MG63 (cell line): ENCODE measurements at places on chromosomes 1 and 21. TPM values are rescaled to one million over a fixed set of nuclear protein-coding genes. Genes with fewer than 3 reads are reported as not detected.

LCK gene
- not detected in 2 replicates for total RNA-seq

GRCh38 chr1:113934006-113934405, 4.9 kb downstream of the HIPK1 start:
- DNase-seq: no peak

PLCH2 gene
- total RNA-seq: not detected in 2 replicates

RHCE gene
- 0.36 TPM in 1 of 2 replicates, not detected in the other for total RNA-seq

GRCh38 chr1:43453442-43454269, at the start of gene HYI:
Gene HYI (minus strand): TSS chr1:43453931. CDS start chr1:43453793, 138 bp downstream.
- peak; percentile 73 for DNase-seq

GRCh38 chr21:45962531-45963231, 18.9 kb upstream of the COL6A1 start:
- DNase-seq: no peak

GRCh38 chr21:37367336-37367702, 746 bp downstream of the DYRK1A start:
- DNase-seq: no peak

DNA sequence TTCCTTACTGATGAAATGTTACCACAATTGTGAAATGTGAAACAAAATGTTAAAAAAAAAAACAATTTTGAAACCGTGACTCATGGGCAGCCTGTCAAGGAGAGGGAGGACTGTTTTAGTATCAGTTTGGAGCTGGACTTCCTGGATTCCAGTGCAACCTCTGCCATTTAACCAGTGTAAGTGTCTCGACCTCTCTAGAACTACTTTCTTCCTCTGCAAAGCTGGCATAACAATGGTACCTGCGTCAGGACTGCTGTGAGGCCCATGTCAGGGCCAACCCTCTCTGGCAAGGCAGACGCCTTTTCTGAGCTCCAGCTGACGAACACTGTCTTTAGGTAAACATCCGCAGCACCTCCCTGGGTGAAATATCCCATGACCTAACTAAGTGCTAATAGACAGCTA, 20.9 kb downstream of the URB1 start:
- no peak for DNase-seq

HSPB7 gene
- total RNA-seq: 1.9 and 4.5 TPM in 2 replicates

DNA sequence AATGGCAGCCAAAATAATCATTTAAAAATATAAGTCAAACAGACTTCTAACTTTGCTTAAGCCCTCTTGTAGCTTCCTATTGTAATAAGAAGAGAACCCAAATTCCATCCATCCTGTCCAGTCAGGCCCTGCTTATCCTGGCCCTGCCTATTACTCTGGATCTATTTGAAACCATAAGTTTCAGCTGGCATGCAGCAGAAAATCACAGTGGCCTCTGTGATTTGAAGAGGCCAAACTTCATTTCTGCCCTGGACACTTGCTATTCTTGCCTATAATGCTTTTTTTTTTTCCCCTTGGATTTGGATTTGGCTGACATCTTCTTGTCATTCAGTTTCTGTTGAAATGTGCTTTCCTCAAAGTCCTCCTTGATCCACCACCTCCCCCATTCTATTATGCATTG, 642.8 kb downstream of the USP25 start:
- no peak for DNase-seq

- DNase-seq: no peak
These were observed 30.0 kb downstream of the TNR start for GRCh38 chr1:175713381-175713780.

DNA sequence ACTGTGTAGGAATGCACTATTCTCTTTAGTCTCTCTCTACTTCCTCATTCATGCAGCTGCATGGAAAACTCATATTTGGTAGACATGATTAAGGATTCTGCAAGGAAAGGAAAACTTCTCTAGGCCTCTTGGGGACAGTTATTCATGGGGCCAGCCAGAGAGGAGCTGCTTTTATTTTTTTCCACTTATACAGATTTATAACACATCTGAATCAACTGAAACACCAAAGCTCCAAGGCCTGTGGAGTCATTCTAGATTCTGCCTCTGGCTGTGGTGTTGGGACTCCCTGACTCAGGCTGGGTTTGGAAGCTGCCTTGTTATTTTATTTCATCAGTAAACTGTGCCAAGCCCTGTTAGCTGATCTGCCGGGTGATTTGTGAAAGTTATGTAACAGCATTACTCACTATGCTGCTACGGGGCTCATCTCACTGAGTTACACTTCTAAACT, 83.9 kb upstream of the EDEM3 start:
- DNase-seq: peak; percentile 90

DNA sequence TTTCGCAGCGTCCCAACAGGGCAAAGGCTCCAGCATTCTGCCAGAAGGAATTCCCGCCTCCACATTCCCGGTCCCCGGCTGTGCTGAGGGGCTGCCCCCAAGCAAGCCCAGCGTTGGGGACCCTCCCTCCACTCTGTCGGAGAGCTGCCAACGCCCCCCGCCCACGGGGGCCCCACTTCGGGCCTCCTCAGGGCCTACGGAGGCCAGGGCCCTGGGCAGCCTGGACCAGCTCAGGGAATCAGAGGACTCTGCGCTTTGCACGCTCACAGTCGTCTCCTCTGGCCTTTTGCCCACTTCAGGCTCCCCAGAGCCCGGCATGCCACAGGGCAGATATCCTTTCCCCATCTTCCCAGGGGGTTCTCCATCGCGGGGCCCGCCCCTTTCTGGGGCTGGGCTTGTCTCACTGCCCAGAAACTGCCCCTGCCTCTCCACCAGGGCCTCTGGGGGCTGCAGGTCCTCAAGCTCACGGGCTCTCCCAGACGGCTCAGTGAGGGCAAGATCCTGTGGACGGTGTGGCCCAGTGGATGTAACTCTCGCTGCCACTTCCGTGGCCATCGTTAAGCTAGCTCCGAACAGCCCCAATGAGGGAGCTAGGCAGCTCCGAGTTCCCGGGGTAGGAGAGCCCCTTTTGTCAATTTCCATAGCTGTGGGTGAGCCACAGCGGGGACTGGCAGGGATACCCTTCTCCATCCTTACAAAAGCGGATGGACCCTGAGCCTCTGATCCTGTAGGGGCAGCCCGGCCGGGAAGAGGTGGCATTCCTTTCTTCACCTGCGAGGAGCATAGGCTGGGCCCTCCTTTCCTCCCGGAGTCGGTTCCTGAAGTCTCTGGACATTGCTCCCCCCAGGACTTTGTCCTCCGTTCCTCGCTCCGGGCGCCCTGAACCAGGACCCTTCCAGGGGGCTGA, 2.8 kb downstream of the ITPKB start:
- DNase-seq: no peak
